Right atrium auricular region (tissue), 2 donors: ENCODE measurements at places on chromosomes 11 and 22.

DNA sequence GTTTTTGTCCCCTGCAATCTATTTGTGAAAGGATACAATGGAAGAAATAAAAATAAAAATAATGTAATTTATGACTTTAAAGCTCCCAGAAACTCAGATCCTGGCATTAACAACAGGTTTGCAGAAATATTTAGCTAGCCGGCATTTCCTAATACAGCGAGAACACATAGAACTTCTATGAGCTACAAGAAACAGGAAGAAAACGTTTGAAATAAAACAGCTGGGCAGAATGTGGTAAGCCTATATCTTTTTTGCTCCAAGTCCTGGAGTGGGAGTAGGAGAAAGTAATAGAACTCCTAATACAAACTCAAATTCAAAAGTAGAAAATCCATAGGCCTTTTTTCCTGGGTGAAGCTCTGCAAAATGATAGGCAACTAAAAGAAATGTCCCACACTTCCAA is 29.6 kb upstream of the FIBIN start:
- DNase-seq, result no peak

DNA sequence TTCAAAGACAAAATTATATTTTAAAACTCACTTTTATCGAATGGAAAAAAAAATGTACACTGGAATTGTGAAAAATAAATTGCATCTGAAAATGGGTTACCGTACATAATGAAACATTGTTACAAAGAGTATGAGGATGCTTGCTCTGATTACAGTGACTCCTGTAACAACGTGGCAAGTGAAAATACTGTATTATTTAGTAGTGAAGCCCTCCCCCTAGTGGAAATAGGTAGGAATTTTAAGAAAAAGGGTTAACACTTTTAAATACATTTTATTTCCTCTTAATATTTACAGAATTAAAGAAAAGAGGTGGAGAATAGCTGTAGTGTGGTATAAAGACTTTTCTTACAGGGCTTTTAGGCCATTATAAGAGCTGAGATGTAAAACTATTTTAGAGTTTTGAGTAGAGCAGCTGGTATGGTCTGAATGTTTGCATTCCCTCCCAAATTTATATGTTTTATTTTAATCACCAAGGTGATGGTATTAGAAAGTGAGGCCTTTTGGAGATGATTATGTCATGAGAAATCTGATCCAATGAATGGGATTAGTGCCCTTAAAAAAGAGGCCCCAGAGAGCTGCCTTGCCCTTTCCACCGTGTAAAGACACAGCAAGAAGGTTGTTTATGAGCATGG is 25.2 kb downstream of the FAM76B start:
- no peak for DNase-seq

DNA sequence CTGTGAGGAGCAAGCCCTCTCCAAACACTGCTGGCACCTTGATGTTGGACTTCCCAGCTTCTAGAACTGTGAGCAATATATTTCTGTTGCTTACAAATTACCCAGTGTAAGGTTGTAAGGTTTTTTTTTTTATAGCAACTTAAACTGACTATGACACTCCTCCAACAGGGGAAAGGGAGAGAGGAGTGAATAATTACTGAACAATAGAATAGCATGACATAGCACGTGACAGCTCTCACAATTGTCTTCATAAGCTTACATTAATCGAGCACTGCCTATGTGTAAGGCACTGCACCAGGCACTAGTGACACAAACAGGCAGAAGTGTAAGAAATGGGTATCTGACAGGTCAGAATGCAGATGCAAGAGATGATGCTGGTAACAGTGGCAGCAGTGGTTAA is 136.9 kb downstream of the FAT3 start:
- DNase-seq, result no peak

DNA sequence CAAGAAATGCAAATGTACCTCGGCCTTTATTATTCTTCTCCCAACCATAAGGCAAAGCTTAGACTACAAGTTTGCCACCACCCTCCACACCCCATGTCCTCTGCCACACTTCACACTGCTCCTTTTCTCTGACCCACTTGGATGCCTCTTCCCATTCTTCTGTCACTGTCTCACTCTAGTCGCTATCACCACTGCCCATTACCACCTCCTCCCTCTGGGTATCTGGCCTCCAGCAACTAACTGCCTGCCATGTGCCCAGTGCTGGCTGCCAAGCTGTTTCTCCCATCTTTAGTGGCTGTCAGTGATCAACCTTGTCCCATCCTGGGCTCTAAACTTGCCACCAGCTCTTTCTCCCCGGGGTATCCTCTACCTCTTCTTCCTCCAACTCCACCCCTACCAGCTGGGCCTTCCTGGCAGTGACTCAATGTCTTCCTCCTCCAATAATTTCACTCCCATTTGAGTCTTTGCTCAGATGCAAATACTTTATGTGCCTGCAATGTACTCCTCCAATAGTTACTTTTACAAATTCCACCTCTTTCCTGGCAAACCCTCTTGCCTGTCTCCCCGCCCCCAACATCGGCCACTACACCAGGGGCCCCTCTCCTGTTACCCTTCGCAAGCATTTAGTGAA is 20.1 kb upstream of the KDM2A start:
- no peak for DNase-seq

- no peak for DNase-seq
Observed at GRCh38 chr11:46676436-46677158, 23.8 kb downstream of the ARHGAP1 start.

DNA sequence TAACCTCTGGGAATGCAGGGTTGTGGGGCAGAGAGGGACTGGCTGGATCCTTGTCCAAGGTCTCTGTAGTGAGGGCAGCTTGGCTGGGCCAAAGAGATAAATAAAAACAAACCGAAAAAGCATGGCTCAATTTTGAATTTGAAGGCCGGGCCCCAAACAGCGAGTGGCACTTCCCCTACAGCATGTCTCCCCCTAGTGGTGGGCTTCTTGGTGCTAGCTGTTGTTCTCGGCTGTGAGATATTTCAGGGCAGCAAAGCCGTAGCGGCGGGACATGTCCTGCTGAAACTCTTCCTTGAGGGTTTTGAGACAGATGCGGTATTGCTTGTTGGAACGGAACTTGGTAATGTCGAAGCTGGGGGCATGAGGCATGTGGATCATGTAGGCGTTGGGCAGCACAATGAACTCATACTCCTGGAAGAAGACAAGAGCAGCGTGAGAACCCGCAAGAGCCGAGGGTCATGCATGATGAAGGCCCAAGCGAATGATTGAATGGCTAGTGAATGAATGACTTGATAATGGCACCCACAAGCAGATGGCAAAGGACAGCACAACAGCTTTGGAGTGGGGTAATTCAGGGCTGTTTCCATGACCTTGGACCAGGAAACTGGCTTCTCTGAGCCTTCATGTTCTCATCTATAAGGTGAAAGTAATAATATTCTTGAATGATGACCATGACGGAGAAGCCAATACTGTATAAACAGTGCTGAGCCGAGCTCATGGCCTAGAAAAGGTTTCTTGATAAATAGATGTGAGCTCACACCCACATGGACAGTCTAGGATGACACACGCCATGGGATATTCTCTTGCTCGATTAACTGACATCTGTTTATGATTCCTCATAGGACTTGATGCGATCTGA is 216.3 kb upstream of the SYN3 start:
- DNase-seq, result no peak

GRCh38 chr11:1180947-1181391 is 23.2 kb downstream of the MUC5AC start:
- DNase-seq, result no peak
